ENCODE measurements at places on chromosomes 2 and 18. TPM values are rescaled to one million over a fixed set of nuclear protein-coding genes. Genes with fewer than 3 reads are reported as not detected.

DNA sequence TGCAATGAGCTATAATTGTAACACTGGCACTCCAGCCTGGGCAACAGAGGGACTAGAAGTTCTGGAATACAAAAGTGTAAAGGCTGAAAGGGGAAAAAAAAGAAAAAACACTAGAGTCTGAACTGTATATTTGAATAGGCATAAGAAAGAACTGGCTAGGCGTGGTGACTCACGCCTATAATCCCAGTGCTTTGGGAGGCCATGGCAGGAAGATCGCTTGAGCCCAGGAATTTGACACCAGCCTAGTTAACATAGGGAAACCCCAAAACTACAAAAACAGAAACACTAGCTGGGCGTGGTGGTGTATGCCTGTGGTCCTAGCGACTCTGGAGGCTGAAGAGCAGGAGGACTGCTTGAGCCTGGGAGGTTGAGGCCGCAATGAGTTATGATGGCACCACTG, 70.6 kb downstream of the SAP130 start:
- no peak for DNase-seq

GRCh38 chr2:35891528-35891927, 464.1 kb upstream of the CRIM1 start:
- DNase-seq = no peak

DNA sequence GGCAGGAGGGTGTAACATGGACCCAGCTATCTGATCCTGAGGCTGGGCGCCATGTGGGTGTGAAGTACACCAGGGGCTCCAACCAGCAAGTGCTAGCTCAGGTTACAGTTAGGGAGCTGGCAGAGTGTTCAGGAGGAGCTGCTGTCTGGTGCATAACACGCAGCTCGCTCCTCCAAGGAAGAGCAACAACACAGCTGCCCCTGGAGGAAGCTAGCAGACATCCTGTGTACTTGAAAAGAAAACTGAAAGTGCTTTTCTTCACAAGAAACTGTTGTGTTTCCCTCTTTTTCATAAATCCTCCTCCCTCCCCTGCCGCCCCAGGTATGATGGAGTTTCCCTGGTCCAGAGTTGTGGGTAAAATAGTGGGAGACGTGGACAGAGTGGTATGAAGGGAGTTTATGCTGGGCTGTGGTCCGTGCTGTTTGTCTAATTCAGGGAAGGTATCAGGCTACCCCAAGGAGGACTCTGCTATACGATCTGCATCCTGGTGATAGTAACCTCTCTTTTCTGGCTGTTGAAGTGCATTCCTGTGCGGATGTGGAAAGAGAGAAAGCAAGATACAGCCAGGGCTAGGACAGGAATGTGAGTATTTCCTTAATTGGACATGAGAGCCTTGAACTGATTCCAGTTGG, 6.1 kb upstream of the LBH start:
- peak; percentile 58 for DNase-seq

DNA sequence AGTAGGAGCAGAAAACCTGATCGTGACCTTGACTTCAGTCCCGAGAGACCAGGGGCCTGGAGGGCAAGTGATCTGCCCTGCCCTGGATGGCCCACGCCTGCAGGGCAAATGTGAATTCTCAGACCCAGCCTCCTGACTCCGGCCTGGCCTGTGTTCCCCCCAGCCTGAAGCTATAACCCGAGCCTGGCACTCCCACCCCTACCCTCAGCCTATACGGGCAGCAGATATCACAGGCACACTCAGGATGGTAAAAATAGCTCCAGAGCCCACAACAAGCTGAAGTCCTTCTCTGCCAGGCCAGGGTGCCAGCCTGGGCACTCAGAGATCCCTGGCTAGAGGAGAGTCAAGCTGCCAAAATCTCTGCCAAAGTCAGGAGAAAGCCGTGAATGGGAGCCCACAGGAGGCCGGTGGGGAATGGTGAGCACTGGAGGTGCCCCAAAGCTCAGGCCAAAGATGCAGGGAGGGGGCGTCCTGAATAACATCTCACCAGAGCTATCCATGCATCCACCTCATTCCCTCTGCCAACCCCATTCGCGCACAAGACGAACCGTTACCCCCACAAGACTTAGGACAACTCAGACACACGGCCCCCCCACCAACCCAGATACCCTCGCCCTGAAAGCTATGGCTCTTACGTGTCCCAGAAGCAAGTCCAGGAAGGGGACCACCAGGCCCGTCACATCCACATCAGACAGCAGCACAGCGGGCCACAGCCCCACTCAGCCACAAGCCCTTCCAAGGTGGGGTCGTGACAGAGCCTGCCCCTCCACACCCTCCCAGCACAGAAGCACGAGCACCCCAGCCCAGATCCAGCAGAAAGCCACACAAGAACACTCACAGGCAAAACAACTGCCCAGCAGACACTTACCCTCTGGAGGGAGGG, 144.9 kb downstream of the TNS1 start:
- DNase-seq = no peak

DNA sequence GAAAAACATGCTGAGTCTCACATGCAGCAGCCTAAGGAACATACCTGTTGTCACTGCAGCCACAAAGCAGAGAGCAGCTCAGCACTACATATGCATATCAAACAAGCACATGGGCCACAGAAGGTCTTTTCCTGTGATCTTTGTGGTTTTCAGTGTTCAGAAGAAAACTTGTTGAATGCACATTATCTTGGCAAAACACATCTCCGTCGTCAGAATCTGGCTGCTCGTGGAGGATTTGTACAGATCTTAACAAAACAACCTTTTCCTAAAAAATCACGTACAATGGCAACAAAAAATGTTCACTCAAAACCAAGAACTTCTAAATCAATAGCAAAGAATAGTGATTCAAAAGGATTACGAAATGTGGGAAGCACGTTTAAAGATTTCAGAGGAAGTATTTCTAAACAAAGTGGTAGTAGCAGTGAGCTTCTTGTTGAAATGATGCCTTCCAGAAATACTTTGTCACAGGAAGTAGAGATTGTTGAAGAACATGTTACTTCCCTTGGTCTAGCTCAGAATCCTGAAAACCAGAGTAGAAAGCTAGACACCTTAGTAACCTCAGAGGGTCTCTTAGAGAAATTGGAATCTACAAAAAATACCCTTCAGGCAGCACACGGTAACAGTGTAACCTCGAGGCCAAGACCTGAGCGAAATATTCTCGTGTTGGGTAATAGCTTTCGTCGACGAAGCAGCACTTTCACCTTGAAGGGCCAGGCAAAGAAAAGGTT, 34.1 kb downstream of the ZNF407 start:
- DNase-seq = no peak

Gene ERFE
- total RNA-seq = 1.4 TPM

Gene RNF125
- total RNA-seq = 6.1 TPM

GRCh38 chr18:75223687-75224347, 13.2 kb downstream of the TSHZ1 start:
- DNase-seq = no peak

Gene LBX2
- 2.2 TPM for total RNA-seq

Gene DPYSL5
- not detected for total RNA-seq

- no peak for DNase-seq
Measured at GRCh38 chr18:35407871-35408481, 30.8 kb upstream of the ZNF396 start.

- no peak for DNase-seq
Measured at GRCh38 chr2:15645720-15646385, 54.2 kb downstream of the DDX1 start.

Gene ANKRD62
- total RNA-seq = 0.20 TPM

DNA sequence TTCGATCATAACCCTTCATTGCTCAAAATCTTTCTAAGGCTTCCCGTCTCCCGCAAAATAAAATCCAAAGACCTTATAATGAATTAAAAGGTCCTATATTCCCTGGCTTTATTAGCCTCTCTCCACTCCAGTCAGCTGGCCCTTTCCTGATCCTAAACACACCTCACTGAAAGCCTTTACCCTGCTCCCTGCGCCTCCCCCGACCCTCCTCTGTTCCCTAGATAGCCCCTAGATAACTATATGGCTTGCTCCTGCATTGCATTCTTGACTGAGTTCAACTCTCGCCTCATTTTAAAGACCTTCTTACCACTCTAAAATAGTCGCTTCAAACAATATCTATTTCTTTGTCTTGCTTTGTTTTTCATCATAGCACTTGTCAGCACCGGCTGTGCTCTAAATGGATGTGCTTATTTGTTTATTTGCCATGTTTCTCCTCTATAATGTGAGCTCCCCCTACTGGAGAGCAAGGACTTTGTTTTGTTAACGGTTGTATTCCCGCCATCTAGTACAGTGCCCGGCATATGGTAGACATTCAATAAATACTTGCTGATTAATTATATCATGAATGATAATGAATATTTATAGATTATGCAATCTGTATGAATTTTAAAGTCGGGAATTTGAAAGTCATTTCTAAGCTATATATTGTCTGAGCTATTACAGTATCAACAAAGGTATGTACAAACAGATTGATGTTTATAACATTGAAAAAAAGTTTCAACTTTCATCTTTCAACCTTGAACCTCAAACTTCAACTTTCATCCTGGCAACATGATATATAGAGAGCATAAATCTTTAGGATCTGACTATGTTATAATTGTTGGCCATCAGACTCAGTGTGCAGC, 32.4 kb upstream of the VIT start:
- DNase-seq = no peak

Gene ZNF385B
- total RNA-seq = 34.0 TPM

Gene HOXD11
- not detected for total RNA-seq

GRCh38 chr2:128384446-128384845, 65.8 kb upstream of the HS6ST1 start:
- peak; percentile 41 for DNase-seq

DNA sequence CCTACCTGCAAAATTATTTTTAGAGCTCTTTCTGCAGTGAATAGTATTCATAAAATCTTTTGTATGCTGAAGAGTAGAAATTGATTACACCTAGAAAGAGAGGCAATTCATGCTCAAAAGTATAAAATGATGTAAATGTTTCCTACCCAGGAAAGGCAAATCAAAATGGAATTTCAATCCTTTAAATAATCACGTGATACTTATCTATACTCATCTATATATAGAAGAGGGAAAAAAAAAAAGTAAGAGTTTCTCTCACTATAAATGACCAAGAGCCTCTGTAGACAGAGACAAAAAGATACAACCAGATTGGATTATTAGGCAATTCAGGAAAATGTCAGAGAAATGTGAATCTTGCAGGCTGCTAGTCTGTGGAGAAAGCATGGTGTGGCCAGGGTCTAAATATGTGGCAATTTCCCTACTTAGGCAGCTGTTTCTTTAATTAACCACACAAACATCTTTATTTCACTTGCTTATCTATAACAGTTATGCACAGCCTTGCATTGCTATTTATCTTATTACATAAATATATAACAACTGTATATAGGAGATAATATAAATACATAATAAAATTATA, 39.5 kb downstream of the METTL8 start:
- DNase-seq = no peak

DNA sequence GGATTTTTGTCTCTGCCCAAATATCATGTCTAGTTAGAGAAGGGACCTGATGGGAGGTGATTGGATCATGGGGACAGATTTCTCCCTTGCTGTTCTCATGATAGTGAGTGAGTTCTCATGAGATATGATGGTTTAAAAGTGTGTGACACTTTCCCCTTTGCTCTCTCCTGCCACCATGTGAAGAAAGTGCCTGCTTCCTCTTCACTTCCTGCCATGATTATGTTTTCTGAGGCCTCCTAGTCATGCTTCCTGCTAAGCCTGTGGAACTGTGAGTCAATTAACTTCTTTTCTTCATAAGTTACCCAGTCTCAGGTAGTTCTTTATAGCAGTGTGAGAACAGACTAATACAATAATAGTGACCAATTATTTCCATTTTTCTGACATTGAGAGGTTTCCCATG, 167.3 kb upstream of the CYRIA start:
- DNase-seq = no peak

- DNase-seq = no peak
Measured at GRCh38 chr2:233866479-233866878, 1.7 kb downstream of the MSL3B start.

DNA sequence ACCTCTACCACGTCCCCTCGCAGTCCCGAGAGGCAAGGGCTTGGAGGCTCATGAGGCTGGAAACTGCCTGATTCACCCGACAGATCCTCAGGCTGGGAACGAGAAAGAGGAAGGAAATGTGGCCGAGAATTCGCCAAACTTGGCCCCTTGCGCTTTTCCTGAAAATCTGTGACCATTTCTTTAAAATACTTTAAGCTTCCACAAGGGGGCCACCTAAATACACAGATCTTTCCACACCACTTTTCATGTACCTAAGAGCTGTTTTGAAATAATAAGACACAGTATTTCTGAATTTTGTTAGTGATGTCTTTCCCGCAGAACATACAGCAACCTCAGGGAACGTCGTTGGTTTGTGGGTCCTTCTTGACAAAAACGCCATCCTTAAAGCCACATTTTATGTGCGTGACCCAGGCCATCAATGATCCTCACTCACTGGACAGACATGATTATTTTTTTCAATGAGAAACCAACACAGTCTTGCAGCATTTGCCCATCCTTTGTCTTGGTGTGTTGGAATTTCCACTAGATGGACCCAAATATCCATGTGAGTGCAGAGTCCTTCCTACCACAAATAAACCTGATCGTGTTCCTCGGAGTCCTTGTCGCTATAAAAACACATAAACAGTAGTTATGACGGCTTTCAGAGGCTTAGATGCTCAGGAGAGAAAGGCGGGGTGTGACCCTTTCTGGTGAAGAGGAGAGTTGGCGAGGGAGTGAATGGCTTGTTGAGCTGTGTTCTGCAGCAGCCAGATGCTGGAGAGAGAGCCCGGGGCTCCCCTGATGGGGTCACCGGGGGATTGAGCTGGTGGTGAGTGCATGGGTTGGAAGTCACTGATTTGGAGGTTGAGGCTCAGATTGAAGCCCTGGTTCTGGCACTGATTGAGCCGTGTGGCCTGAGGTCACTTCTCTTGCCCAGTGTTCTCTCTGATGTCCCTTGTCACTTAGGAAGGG, 25.0 kb downstream of the DCDC2C start:
- no peak for DNase-seq

DNA sequence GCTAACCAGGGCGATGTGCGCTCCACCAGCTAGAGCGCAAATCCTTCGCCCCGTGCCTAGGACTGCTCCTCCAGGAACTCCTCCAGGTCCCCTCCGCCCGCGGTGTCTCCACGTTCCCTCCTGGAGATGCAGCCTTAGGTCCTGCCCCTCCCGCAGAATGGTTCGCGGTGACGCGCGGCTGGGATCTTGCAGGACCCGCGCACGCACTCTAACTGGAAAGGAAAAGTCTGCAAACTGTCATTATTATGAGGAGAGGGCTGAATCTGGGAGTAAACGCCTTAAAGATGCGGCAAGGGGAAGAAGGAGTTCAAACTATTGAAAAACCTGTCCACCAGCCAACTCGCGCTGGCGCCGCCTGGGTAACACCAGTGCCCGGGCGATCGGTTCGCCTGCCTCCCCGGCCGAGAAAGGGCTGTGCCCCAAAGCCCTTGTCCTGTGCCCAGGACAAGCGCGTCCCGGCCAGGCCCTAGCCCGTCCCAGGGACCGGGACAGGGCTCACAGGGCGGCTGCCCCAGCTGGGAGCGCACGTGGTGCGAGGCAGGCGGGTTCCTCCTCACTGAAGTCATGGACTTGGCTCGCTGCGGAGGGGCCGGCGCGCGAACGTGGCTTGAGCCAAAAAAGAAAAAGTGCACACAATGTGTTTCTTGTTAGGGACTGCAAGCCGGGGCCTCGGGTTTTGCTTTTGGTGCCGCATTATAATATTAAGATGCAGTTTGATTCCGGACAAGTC, 5.5 kb upstream of the ID2 start:
- peak; percentile 92 for DNase-seq
